ENCODE measurements at places on chromosomes 7 and 10.

GRCh38 chr10:127979045-127979444 lies 72.1 kb downstream of the PTPRE start:
- DNase-seq = no peak

DNA sequence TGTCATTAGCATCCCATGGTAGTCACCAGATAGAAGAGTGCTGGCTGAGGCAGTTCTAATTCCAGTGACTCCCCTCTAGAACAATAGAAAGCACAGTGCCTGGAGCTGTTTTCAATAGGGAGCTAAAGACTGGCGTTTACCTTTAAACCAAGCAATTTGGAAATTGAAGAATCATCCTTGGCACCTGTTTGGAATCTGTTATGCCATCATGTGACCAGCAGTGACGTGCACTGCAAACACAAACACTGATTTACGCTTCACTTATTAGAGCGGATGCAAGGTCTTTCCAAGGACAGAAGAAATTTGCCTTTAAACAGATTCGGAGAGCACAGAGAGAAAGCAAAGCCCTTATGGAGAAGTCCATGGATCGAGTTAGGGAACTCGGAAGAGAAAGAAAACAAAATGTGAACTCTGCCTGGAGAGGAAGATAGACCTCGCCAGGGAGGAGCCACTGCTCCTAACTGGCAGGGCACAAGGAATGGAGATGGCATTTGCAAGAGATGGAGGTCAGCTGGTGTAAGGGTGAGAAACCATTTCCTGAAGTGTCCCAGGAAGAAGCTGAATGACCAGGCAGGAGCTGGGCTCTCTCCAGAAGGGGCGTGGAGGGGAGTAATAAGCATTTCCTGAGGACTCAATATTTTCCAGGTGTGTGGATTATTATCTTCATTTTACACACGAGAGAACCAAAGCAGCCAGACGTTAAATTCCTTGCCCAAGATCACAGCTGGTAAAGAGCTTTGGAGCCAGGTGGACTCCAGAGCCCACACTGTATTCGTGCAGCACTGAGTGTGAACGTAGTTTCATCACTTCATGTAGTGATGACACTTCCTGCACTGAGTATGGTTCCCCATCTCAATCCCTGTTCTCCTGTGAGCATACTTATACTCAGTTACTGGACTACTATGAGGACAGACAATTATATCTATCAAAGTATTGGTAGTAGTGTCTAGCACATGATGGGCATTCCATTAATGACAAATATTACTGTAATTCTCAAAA lies 97.7 kb downstream of the CUBN start:
- DNase-seq = no peak

- DNase-seq = no peak
Measured at GRCh38 chr10:3763035-3763456, 22.0 kb downstream of the KLF6 start.

- no peak for DNase-seq
Measured at GRCh38 chr10:96512524-96513304, 1.0 kb downstream of the TLL2 start.
